ENCODE measurements at places on chromosomes 2 and 18.

DNA sequence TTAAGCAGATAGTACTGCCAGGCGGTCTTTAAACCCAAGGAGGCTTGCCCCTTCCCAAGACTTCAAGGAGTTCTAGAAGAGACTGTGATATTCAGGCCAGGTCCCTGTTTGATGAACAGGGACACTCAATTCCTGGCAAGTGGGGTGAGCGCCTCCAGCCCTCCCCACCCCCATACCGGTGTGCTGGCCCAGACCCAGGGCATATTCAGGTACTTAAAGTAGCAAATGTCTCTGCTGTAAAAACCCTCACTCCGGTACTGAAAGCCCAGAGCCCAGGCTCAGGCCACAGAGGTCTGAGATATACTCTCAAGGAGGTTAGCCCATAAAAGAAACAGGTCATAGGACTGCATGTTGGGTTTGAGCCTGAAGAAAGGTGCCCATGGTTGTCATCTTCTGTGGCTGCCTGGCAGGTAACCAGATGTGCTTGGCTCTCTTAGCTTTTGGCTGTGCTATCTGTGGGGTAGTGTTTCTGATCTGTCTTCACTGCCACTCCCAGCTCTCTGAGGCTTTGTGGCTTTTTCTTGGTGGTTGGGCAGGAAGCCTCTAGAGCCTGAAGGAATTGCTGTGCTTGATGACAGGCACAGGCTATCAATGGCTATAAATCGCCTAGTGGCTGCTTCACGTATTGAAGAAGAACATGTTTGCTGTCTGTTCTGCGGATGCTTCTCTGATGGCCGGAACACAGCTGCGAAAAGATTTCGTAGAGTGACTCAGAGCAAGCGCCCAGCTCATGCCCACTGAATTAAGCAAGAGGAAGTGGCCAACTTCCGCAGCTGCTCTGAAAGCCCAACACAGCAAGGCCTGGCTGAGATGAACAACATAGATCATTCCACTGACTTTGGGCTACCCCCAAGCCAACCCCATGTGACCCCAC is 63.3 kb upstream of the ALPP start:
- DNase-seq = peak; percentile 97

- DNase-seq = no peak
Measured at GRCh38 chr2:148935791-148936190, 60.8 kb downstream of the KIF5C start.

- DNase-seq = no peak
Measured at GRCh38 chr2:161486111-161486510, 70.0 kb downstream of the TBR1 start.

DNA sequence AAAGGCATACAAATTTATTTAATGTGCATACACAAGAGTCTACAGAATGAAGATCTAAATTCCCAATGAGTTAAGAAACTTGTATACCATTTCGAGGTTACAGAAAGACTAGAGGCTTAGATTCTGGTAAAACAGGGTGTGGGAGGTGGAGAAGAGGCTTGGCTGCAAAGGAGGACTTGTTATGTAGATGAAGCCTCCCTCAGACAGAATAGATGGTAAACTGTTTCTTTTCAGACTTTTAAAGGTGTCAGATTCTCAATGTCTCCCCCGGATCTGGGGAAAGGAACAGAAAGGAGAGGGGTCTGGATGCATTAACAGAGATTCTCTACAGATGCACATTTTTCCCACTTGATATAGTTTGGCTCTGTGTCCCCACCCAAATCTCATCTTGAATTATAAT is 126.0 kb downstream of the ST6GAL2 start:
- DNase-seq = no peak

- DNase-seq = no peak
Measured at GRCh38 chr18:65631766-65632165, 119.0 kb upstream of the CDH7 start.

GRCh38 chr2:17608251-17608650 is 67.8 kb downstream of the VSNL1 start:
- no peak for DNase-seq

DNA sequence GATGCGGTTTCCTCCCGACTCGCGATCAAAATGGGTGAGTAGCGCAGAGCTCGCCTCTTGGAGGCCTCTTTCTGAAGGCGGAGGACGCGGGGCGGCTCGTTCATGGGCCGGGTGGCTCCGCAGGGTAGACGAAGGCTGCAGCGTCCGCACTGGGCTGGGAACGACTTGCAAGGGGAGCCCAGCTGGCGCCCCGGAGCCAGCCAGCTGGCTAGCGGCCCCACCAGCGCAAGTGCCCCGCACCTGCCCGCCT is 328 bp upstream of the PASK start:
- no peak for DNase-seq

GRCh38 chr2:229419158-229419557 is 148.1 kb upstream of the PID1 start:
- DNase-seq = no peak

DNA sequence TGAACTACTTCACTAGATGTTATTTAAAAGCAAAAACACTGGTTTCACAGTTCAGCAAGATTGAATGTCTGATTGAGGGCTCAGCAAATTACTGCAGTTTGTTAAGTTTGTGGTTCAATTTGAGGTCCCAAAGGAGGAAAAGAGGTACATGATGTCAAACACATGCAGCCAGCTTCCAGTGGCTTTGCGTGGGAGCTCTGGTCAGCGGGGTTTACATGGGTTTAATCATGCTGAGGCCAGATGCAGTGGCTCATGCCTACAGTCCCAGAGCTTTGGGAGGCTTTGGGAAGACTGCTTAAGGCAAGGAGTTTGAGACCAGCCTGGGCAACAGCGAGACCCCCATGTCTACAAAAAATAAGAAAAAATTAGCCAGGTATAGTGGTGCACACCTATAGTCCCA is 111.5 kb downstream of the MAPK4 start:
- no peak for DNase-seq

DNA sequence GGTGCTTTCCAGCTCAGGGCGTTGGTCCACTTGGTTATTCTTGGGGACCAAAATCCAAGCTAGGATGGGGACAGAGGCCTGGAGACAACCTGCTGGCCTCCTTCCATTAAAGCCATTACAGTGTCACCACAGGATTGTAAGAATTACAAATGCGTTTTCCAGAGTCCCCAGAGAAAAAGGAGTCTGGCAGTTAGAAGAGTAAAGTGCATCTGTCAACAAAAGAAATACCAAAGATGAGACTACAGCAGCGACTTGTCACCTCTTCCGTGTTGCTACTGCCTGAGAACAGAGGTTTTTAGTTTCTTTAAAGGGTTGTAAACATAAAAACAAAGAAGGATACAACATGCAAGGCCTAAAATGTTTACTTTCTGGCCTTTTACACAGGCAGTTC is 235.7 kb downstream of the AGAP1 start:
- DNase-seq = no peak

Measured in osteoblast (primary cell).